Natural killer cell (primary cell): ENCODE measurements at places on chromosomes 1 and 21.

- no peak for DNase-seq
Observed at GRCh38 chr1:209815931-209816341, 10.0 kb upstream of the IRF6 start.

GRCh38 chr1:242401937-242402336 is 122.6 kb downstream of the PLD5 start:
- no peak for DNase-seq

- no peak for DNase-seq
Observed at GRCh38 chr1:196007763-196008162, 600.5 kb downstream of the KCNT2 start.

DNA sequence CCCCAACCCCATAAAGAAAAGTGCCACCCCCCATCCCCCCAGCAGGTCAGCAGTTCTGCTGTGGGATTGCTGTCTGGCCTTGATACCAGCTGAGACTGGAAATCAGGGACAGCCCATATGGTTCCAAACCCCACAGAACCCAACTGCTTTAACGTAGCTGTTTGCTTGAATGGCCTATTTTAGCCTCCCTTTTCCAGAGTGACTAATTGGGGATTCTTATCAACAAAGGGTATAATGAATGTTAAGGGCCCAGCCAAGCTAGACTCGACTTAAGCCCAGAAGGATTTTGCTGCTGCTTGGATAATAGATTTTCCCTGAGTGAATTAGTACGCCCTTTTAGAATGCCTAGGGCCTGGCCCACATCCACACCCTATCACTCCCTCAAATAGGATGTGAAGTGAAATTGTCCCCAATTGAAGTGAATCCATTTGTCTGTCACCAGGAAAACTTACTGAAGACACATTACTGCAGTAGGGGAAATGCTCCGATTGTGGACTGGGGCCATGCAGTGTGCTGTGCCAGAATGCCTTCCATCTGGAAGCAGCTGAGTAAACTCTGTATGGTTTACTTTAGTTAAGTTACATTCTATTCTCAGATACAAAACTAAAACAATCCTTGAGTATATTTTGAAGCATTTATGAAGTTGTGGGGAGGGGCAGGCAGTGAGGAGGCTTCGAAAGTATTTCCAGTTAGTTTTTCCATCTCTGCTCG is 156.9 kb downstream of the DHRS3 start:
- DNase-seq = no peak

DNA sequence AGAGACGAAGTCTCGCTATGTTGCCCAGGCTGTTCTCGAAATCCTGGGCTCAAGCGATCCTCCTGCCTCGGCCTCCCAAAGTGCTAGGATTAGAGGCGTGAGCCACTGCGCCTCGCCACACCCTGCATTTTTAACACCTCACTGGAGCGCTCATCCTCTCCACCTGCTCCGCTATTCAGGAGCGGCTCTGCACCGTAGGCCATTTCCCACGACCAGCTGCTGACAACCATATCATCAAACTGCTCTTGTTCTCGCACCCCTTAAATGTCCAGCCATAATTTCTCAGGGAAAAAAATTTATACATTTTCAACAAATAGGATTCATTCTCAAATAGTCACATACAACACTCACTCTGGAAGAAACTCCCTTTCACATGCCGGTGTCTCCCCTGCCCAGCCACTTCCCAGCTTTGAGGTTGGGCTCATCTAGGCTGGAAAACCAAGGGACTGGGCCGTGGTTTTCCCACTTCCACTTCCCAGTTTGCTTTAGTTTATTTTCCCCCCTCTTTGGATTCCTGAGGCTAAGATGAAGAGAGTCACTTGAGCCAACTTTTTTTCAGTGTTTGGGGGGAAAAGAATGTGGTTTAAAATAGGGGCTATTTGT is 639 bp upstream of the IPO9 start:
- DNase-seq = no peak

DNA sequence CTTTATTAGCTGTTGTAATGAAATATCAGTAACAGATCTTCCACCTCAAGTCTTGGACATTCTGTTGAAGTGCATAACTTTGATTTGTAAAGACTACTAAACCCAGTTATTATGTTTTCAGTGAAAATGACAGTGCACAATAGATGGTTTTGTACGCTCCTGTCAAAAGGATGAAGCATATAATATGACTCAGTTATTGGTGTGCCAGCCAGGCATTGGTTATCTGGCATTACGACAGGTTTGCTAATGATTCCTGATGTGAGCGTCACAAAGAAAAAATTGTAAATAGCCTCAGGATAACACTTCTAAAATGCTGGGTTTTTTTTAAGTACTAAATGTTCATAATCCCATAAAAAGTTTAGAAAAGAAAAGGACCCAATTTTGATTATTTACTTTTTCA is 147.9 kb downstream of the MAGI3 start:
- DNase-seq = no peak
